ENCODE measurements at places on chromosomes 4 and X.

DNA sequence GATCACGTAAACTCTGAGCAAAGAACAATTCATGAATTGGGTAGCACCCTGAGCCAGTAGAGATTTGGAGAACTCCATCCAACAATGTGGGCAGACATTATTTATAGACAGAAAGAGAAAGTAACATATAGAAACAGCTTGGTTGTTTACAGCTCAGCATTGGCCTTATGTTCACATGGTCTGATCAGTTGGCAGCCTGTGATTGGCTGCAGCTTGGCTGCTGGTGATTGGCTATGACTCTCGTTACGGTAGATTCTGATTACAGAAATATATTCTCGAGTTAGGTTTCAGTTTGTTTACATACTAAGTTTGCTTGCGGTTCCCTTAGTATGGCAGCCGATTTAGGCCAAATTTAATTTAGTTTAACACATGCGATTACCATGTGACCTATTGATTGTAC, 663.4 kb downstream of the RAPGEF2 start:
- DNase-seq, result no peak

DNA sequence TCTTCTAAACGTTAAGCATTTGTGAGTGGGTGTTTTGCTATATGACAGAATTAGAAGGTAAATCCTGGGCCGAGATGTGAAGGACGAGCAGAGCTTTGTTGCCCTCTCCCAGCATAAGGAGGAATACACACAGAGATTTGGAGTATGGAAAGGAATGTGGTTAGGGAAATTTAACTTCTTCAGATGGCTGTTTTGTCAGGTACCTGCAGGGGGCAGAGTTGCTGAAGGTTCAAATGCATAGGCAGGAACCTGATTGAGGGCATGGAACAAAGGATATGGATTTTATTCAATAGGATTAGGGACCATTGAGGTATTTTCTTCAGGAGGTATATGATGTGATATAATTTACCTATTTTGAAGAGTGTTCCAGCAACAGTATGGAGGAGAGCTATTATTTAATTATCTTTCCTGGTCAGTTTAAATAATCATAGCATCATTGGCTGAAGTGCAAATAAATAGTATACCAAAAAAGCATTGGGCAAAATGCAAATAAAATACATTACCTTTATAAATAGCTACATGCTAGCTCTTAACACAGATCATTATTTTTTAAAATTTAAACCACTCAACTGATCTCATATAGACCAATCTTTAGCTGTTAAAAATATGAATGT, 143.6 kb downstream of the SLIT2 start:
- DNase-seq, result peak; percentile 50

GRCh38 chrX:68132749-68133148, 300.5 kb downstream of the OPHN1 start:
- no peak for DNase-seq

DNA sequence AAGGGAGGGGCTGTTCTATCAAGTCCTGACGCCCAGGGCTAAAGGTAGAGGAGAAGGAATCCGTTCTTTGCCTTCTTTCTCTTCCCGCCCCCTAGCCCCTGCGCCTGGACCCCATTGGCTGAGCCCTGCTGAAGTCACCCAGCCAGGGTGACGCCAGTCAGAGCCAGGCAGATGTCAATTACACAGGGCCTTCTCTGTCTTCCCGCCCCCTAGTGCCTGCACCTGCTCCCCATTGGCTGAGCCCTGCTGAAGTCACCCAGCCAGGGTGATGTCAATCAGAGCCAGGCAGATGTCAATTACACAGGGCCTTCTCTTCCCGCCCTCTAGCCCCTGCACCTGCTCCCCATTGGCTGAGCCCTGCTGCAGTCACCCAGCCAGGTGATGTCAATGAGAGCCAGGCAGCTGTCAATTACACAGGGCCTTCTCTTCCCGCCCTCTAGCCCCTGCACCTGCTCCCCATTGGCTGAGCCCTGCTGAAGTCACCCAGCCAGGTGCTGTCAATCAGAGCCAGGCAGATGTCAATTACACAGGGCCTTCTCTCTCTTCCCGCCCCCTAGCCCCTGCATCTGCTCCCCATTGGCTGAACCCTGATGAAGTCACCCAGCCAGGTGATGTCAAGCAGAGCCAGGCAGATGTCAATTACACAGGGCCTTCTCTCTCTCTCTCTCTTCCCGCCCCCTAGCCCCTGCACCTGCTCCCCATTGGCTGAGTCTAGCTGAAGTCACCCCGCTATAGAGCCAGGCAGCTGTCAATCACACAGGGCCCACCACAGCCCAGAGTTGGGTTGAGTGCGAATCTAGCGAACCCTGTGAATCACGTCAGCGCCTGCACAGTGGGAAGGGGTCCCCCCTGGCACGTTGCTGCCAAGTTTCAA, 46.4 kb downstream of the ASMT start:
- DNase-seq, result peak; percentile 72

DNA sequence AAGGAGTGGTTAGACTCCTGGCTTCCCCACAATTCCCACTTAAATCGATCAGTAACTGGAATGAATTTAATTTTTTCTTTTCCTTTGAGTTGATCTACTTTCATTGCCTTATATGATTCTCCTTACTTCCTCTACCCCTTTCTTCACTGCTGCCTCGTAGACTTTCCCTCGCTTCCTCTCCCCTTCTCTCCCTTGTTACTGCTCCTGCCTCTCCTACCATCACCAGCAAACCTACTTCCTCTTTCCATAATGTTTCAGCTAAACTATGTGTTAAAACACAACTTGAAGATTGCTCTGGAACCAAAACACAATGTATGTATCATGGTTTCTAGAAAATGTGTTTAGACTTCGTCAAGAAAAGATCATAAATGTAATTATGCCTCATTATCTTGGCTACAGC, 132.0 kb upstream of the TET2 start:
- no peak for DNase-seq

- no peak for DNase-seq
Observed at GRCh38 chr4:185817403-185817818, 5.4 kb upstream of the SORBS2 start.

GRCh38 chrX:15492469-15492868, 664 bp downstream of the PIR start:
- no peak for DNase-seq

- no peak for DNase-seq
Observed at GRCh38 chr4:5338531-5338930, 287.3 kb downstream of the STK32B start.

DNA sequence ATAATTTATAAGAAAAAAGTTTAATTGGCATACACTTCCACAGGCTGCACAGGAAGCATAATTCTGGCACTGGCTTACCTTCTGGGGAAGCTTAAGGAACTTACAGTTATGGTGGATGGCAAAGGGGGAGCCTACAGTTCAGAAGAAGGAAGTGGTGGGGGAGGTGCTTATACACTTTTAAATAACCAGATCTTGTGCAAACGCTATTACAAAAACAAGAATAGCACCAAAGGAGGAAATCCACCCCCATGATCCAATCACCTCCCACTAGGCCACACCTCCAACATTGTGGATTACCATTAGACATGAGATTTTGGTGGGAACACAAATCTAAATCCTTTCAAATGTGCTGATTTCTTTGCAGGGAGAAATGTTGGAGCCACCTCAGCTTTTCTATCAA, 287.7 kb downstream of the CPXCR1 start:
- no peak for DNase-seq

GRCh38 chrX:33204889-33205288, 6.5 kb downstream of the DMD start:
- DNase-seq, result peak; percentile 57

DNA sequence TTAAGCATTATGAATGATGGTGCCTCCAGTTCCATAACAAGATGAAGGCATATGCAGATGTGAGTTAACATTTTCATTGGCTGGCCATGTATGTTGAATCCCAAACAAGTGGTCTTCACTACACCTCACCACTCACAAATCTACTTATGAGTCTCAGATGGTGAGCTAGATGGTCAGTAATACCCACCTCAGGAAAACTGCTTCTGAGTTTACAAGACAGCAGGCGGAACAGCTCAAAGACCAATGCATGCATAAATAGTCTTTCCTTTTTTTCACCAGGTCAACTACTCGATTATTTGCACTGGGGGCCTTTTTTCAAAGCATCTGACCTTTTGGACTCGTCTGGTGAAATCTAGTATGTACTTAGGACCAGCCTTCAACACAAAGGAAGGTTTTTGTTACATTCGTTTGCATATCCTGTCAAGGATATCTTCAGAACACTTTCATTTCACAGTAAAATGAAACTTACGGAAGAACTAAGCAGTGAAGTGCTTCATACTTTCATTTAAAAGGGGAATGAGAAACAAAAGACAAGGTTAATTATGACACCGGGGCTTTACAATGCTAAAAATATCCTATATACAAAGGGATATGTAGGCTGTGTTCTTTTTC, 23.1 kb upstream of the TLR7 start:
- DNase-seq, result no peak

- no peak for DNase-seq
Observed at GRCh38 chr4:152666946-152667345, 12.9 kb downstream of the TMEM154 start.

DNA sequence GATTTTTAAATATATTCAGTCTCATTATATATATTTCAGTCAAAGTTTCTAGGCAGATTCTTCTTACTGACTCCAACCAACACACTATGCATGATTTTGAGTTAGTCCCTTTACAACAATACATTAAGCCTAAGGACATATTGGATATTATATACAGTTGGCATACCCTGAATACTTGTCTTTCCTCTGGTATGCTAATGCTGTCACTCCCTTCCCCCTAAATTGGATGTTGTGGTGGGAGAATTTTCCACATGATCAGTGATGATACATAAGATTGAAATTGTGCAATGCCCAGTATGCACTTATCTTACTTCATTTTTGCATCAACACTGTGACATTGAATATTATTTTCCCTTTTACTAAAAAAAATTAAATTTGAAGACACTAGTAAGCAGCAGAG, 935.2 kb downstream of the PCDH7 start:
- DNase-seq, result no peak

GRCh38 chr4:1259966-1260365, 11.0 kb upstream of the CTBP1 start:
- DNase-seq, result no peak

GRCh38 chr4:73037057-73037456, 32.5 kb downstream of the COX18 start:
- no peak for DNase-seq
